NCI-H510A treated with DMSO at 0.1 percent for 48 hours (cell line): ENCODE measurements at places on chromosomes 3 and 15.

DNA sequence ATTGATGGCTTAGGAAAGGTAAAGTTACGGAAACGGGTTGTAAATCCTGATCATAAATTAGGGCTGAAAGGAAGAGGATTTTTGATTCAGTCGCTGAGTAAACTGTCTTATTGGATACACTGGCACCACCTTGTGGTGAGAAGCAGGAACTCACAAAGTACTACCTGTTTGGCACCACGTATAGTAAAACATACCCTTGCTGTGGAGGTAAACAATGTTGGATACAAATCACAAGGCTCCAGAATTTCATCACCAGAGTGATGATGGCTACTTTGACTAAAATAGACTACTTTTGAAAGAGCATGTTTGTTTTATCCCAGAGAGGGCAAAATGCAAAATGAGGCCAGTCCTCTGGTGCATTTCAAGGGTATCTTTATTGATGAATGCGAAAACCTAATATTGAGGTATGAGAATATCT lies 216.9 kb downstream of the IGSF11 start:
- DNase-seq, result peak; percentile 58

DNA sequence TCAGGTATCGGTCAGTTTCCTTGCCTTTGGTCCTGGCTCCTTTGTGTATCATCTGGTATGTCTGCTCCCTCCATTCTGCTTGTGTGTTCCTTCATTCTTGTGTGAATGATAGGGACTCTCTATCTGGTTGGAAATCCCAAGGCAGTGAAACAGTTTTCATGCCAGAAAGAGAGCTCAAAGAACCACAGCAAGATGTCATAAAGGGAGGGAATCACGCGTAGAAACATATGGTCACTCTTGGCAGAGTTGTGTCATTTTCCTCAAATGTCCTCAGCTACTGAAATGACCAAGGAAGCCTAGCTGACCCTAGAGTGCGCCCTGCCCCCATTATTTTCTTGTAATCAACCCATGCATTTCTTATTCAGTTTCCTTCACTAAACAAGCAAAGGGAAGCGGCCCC lies 48.0 kb downstream of the RASGRP1 start:
- DNase-seq, result no peak

DNA sequence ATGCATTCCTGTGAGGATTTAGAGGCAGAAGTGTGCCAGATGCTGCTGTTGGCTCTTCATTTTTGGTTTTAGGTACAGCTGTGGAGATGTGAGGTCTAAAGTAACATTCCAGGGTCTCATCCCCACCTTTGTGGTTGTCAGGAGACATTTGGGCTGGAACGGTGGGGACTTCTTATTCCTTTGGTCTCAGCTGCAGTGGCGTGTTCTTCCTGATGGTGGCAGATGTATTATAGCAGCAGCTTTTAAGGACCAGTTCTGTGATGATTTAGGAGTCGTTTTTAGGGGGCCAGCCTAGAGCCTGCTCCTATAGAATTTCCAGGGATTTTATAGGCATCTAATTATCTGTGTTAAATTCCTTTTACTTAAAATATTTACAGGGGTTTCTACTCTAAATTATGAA lies 221.0 kb upstream of the EOMES start:
- DNase-seq, result no peak

DNA sequence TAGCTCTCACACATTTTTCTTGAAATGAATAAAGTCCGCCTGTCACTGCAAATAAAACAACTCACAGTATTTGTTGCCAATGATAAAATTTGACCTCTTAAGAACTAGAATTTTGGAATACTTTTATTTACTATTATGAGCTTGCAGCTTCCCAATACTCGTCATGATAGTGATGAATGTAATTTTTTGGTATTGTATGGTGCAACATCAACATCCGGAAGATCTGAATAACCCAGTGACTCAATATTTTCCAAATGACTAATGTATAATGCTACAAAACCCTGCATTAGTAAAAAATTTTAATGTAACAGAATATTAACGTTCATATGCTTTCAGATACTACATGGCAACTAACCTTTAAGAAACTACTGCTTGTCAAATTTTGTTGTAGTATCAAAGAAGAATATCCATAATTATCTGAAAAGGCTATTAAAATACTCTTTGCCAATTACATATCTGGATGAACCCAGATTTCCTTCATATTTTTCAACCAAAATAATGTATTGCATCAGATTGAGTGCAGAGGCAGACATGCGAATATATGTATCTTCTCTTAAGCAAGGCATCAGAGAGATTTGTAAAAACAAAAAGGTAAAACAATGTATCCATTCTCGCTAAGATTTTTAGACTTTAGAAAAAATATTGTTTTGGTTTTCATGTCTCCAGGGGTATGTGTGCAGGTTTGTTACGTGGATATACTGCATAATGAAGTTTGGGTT lies 95.3 kb downstream of the IGF2BP2 start:
- no peak for DNase-seq

DNA sequence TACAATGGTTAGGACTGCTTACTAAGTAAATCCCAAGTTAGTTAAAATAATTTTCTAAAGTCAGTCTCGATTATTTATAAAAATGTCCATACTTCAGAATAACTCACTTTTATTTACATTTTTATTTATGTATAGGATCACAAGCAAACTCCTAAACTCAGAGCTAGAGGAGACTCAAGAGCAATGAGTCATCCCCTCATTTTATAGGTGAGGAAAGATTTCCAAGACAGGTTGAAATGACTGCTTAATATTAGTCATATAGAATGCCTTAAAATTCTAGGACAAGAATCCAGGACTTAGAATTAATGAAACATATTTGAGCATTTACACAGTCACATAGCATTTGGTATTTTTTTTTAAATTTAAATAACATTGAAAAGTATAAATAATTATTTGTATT lies 983.8 kb downstream of the SI start:
- no peak for DNase-seq

DNA sequence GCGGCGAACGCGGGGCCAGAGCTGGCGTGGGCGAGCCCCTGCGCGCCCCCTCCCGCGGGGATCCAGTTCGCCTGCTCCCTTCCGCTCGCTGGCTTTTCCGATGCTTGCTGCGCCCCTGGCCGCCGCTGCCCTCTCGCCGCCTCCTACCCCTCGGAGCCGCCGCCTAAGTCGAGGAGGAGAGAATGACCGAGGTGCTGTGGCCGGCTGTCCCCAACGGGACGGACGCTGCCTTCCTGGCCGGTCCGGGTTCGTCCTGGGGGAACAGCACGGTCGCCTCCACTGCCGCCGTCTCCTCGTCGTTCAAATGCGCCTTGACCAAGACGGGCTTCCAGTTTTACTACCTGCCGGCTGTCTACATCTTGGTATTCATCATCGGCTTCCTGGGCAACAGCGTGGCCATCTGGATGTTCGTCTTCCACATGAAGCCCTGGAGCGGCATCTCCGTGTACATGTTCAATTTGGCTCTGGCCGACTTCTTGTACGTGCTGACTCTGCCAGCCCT lies 721 bp downstream of the P2RY1 start:
- no peak for DNase-seq

- DNase-seq, result no peak
These were observed 1233.9 kb upstream of the ALCAM start for GRCh38 chr3:104132566-104133403.

DNA sequence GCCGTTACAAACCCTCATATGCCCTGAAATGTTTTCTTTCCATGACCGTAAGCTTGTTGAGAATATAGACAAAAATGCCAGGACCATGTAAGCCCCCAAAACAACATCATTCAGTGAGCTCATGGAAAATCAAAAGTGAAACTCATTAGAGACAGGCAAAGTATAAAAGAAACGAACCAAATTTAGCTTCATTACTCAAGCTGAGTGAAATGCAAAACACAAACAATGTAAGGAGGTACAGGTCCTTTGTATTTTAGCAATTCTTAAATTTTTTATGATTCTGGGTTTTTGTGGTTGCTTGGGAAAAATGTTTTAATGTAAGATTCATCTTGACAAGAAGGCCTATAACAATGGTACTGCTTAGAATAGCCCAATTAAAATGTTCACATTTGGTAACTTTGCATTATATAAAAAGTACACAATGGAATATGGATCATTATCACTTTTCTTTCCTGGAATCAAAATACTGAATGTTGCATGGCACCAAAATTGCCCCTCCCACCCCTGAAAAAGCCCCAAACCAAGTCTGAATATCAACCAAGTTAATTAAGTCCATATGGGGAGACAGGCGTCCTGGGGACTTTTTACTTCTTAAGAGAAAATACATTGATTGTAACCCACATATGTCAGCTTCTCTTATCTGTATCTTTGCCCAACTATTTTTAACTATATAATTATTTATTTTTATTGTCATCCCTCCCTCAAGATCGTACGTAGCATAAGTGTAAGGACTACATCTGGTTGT lies 247.7 kb upstream of the CDIN1 start:
- no peak for DNase-seq

GRCh38 chr3:52355526-52355925 lies 39.4 kb downstream of the DNAH1 start:
- no peak for DNase-seq

GRCh38 chr3:47578691-47579632 lies at the start of gene CSPG5:
Gene CSPG5 (minus strand): TSS chr3:47578865. CDS start chr3:47578693, 172 bp downstream.
- DNase-seq, result no peak

- DNase-seq, result no peak
These were observed 223.8 kb upstream of the PRICKLE2 start for GRCh38 chr3:64449026-64449425.

GRCh38 chr3:71046791-71047190 lies 536.7 kb downstream of the FOXP1 start:
- DNase-seq, result no peak

DNA sequence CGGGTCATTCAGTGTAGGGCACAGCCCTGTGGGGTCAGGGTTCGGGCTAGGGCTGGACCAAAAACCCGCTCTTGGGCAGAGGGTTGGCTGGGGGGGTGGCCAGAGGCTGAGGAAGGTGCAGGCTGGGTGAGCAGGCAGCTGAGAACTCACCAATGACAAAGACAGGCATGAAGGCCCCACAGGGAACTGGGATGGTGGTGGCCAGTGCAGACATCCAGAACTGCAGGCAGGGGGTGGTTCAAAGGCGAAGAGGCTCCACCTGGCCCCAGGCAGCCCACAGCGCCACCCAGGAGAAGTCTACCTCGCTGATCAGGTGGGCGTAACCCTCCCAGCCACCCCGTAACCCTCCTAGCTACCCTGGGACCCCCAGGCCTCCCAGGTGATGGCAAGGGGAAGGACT lies 6.7 kb downstream of the CLCN2 start:
- DNase-seq, result no peak

DNA sequence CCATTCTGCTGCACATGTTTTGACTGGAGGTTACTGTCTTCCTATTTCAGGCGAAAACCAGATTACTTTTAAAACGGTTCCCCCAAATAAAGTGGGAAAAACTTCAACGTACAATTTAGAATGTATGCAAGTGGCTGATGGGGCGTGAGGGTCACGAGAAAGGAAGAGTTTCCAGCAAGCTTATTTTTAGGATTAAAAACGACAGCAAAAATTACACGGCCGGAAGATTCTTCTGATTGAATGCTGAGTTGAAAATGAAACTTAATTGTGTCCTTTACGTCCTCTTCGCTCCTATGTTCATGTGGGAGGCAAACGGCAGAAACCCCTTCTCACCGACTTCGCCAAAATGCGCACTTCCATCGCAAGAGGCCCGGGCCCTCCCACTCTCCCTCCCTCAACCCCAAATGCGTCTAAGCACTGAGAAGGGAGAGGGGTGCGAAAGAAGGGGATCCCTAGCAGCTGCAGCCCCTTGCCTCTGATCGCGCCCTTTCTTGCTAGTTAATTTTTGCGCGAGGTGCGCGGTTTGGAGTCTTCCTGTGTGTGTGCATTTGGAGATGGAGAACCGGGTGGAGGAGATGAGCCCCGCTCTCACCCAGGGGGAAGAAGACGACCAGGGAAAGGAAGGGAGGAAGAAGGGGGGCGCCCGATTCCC lies 656 bp downstream of the CD47 start:
- peak; percentile 16 for DNase-seq

DNA sequence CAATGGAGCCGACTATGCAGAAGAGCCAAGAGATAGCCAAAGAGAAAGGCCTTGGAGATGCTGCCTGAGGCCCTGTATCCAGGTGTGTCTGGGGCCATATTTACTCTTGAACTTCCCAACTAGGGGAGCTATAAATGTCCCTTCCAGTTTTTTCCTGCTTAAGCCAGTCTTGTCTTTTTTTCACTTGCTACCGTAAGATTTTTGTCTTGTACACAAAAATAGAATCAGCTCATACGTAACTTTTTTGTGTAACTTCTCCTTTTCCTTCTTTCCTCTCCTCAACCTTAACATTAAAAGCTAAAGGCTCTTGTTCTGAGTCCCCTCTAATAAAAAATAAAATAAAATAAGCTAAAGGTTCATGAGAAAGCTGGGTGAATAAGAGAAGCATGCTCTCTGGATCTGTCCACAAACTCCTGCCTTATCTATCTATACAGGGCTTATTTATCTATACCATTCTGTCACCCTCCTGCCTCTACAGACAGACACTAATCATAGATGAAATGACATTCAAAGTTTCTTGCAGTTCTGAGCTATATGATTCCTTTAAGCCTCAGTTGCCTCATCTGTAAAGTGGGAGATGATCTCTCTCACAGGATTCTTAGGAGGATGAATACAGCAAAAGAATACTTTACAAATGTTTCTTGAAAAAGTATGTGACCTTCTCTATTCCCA lies 4.6 kb downstream of the SUMF1 start:
- DNase-seq, result no peak

DNA sequence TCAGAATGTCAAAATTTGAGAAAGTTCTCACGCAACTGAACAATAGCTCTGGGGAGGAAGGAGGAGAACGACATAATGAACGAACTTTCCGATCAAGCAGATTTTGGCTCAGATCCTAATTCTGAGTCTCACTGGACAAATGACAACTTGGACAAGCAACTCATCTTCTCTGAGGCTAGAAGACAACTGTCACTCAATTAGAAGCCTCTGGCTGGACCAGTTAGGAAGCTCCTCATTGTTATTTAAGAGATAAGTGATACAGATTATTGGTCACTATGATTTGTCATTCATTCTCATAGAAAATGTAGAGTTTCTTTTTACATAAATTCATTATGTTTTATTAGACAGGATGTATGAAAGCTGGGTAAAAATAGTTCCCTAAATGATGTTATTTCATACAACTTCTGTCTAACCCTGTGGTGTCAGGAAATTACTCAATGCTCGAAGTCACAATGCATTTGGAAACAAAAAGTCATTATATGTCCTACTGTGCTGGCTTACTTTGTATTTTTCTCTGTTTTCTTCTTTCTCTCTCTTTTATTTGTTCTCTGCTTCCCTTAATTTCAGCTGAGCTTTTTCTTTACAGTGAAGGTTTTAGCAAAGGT lies 11.0 kb upstream of the C3orf49 start:
- DNase-seq, result no peak

GRCh38 chr3:123066896-123067688 lies at the start of gene PDIA5:
Gene PDIA5 (plus strand): TSS chr3:123067025. CDS start chr3:123067165, 140 bp downstream.
- DNase-seq, result peak; percentile 81

DNA sequence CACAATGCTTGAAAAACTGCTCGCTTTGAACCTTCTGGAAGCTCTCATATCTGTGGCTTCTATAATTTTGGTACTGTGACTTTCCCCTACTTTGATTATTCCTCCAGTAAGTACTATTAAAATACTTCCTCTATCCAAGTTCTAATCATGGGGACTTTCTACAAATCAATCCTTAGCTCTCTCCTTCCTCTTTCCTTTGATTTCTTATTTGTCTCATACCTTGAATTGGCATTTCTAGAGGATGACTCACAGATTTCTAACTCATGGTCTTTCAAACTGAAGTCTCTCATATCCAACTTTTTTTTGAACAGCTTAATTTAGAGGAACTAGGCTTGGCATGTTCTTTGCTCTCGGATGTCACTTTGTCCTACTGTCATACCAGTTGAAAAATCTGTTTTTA lies 241.8 kb downstream of the TBC1D5 start:
- no peak for DNase-seq
